ENCODE measurements at places on chromosomes 3 and 15. TPM values are rescaled to one million over a fixed set of nuclear protein-coding genes. Genes with fewer than 3 reads are reported as not detected.

The SATB1 gene
- total RNA-seq = 60.8 TPM

The TM4SF18 gene
- total RNA-seq = 16.6 TPM

The TGM5 gene
- 0.30 TPM for total RNA-seq

The IQCF5 gene
- not detected for total RNA-seq

The GOLGA8J gene
- total RNA-seq = not detected

The SH3GL3 gene
- total RNA-seq = 1.8 TPM

The RYR3 gene
- under 0.01 TPM for total RNA-seq

The CHDH gene
- total RNA-seq = 9.1 TPM

The TP63 gene
- total RNA-seq = 1.4 TPM

The CP gene
- total RNA-seq = 3.9 TPM

The PLSCR5 gene
- total RNA-seq = not detected

The TTLL13 gene
- total RNA-seq = 0.49 TPM

The ROPN1 gene
- not detected for total RNA-seq

The FANCD2OS gene
- not detected for total RNA-seq

The RHCG gene
- total RNA-seq = not detected

The SPESP1 gene
- 5.1 TPM for total RNA-seq

The KIF7 gene
- 2.6 TPM for total RNA-seq

The TPRA1 gene
- 40.0 TPM for total RNA-seq

The PRKCD gene
- total RNA-seq = 116 TPM

The BCHE gene
- total RNA-seq = 2.3 TPM

The ARHGAP31 gene
- 85.8 TPM for total RNA-seq

The PYGO1 gene
- total RNA-seq = 7.3 TPM

The ITPR1 gene
- 65.1 TPM for total RNA-seq

The ZCWPW2 gene
- 1.2 TPM for total RNA-seq

The CCDC54 gene
- total RNA-seq = not detected

The GOLGA6L25 gene
- not detected for total RNA-seq

The AP2M1 gene
- 132 TPM for total RNA-seq

The LRRIQ4 gene
- total RNA-seq = not detected

The PLA2G4D gene
- not detected for total RNA-seq

The PTH1R gene
- 24.5 TPM for total RNA-seq

The SLC49A4 gene
- 20.4 TPM for total RNA-seq

The SLCO2A1 gene
- total RNA-seq = 100 TPM

The DLEC1 gene
- total RNA-seq = 6.8 TPM

The TRH gene
- not detected for total RNA-seq

The EXOSC7 gene
- total RNA-seq = 45.6 TPM

The ATP10A gene
- total RNA-seq = 32.0 TPM
